ENCODE measurements at places on chromosomes 12 and 14. TPM values are rescaled to one million over a fixed set of nuclear protein-coding genes. Genes with fewer than 3 reads are reported as not detected.
A peak's percentile ranks its signal among the peaks of the same experiment; 100 is the strongest.

DNA sequence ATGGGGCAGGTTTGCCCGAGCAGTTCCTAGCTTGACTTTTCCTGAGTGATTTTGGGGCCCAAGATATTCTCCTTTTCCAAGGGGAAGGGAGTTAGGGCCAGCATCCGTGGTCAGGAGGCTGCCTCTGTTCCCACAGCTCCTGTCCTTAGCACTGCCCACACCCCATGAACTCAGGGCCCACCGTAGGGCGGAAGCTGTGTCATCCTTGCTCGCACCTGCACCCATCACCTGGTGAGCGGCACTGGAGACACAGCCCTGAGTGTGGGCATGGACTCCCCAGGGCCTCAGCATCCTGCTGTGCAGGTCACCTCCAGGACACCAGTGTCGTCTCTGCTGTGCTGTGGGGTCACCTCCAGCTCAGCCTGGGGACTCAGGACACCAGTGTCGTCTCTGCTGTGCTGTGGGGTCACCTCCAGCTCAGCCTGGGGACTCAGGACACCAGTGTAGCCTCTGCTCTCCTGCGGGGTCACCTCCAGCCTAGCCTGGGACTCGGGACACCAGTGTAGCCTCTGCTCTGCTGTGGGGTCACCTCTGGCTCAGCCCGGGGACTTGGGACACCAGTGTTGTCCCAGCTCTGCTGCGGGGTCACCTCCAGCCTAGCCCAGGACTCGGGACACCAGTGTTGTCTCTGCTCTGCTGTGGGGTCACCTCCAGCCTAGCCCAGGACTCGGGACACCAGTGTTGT is 322.9 kb downstream of the ADGRD1 start:
- DNase-seq: no peak
- no peak overlapping the region for H3K4me3 ChIP-seq
- no peaks in the 10 kb centered on the region for H3K4me1 ChIP-seq

- no peak overlapping the region for H3K27ac ChIP-seq
- H3K4me1 ChIP-seq: no peaks in the 10 kb centered on the region
- H3K4me3 ChIP-seq: no peak overlapping the region
- no peak for DNase-seq
- H3K27me3 ChIP-seq: no peaks in the 10 kb centered on the region
These were observed 33.6 kb upstream of the TMEM132D start for GRCh38 chr12:129937426-129937825.

The MAP3K9 gene
- total RNA-seq: 7.8 TPM

DNA sequence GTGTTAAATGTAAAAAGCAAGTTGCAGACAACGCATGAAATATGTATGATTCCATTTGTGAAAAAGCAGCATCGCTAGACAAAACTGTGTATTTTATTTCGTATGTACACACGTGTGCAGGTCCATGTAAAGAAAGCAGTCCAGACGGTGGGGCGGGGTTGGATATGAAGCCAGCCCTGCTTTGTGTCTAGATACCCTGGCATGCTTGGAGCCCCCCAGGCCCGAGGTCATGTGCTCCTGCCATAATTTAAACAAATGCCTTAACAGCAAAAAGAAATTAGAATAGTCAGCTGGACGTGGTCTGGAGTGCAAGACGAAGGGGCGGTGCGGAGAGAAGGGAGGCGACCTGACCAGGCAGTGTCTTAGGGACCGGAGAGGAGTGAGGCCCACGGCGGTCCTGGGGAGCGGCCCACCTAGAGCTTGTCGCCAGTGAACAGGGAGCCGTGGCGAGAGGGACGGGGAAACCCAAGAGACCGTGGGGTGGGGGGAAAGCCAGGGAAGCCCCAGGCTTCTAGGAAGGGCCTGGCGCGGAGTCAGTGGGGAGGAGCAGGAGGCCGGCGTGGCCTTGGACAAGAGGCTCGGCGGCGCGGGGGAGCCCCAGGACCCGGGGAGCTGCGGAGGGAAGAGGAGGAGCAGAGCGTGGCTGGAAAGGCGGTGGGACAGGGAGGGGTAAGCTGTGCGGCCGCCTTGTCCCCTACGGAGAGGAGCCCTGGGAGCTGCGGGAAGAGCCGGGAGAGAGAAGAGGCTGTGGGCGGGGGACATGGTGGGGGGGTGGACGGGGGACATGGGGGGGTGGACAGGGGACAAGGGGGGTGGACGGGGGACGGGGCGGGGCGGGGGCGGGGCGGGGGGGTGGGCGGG is 118.5 kb upstream of the C14orf180 start:
- H3K27ac ChIP-seq: no peak overlapping the region
- peaks cover 14% of the 10 kb centered on the region for H3K4me1 ChIP-seq
- H3K4me3 ChIP-seq: peak overlapping the region; percentile 80
- peaks cover 75% of the 10 kb centered on the region for H3K27me3 ChIP-seq

The YARS2 gene
- 18.5 TPM for total RNA-seq

The PRKD1 gene
- not detected for total RNA-seq

DNA sequence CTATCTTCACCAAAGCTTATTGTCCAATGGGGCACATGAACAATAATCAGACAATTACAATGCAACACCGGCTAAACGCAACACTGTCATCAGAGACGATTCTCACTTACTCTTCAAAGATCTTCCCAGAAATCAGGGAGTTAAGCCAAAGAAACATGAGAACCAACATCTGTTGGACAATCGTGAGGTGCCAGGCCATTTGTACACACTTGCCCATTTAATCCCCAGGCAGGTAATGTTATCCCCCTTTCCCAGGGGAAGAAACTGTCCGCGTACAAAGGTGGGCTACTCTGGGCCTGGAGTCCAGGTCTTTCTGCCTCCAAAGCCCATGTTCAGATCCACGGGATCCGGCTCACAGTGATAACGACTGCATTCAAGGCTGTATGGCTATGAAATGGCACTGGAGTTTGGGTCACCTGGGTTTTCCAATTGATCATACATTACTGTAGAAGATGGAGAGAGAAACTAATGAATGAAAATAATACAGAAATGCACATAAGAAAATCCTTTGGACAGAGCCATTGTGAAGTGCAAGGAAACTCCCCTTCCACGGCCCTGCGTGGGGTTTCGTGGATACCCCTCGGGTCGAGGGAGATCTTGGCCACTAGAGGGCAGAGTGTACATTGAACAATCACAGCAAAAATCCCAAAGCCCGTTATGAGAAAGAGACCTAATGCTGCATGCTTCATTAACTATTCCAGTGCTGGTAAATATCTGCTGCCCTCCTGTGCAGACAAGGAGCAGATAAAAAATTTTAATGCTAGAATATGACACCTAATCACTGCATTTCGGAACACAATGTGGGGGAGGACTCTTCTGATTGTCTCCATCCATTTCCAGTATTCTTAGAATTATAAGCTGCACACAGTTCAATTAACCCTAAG is 111.4 kb downstream of the EGLN3 start:
- peaks cover 2% of the 10 kb centered on the region for H3K4me1 ChIP-seq
- DNase-seq: peak; percentile 17
- H3K27ac ChIP-seq: no peak overlapping the region
